ENCODE measurements at places on chromosomes 6 and 20.

- DNase-seq: no peak
These were observed 68.3 kb downstream of the AFG1L start for GRCh38 chr6:108363113-108363512.

DNA sequence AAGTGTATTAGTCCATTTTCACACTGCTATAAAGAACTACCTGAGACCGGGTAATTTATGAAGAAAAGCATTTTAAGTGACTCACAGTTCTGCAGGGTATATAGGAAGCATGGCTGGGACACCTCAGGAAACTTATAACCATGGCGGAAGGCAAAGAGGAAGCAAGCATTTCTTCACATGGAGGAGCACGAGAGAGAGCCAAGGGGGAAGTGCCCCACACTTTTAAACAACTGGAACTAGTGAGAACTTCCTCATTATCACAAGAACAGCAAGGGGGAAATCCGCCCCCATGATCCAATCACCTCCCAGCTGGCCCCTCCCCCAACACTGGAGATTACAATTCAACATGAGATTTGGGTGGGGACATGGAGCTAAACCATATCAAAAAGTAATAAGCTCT, 28.3 kb upstream of the B3GAT2 start:
- DNase-seq: no peak

DNA sequence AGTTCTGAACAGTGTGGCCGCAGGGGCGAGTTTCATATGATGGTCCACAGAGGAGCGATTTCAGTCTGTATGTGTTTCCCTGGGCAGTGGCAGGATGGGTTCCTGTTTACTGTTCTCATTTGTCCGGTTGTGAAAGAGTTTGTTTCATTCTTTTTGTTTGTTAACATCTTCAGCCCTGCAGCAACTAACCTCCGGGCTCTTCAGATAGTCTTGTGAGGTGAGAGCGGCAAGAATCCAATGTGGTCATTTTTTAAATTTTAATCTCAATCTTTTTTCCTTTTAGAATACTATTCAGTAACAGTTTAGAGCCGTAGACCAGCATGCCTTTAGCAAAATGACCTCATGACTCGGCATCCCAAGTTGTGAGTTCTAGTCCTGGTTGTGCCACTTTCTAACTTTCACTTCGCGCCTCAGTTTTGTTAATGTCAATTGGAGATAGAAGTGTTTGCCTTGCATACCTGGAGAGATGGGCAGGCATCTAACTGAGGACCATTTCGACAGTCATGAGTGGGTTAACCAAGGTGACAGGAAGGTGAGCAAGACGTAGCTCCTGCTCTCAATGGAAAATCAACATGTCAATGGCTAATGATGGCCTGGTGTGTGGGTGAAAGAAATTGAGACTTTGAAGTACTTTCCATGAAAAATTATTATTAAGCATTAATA, 38.5 kb upstream of the PXDC1 start:
- no peak for DNase-seq

GRCh38 chr6:36697481-36697903, at the start of gene RAB44:
Gene RAB44 (plus strand): TSS chr6:36697826. CDS start chr6:36704236, 6,410 bp downstream.
- DNase-seq: peak; percentile 69

GRCh38 chr6:129498541-129498940, 211.4 kb downstream of the ARHGAP18 start:
- no peak for DNase-seq

DNA sequence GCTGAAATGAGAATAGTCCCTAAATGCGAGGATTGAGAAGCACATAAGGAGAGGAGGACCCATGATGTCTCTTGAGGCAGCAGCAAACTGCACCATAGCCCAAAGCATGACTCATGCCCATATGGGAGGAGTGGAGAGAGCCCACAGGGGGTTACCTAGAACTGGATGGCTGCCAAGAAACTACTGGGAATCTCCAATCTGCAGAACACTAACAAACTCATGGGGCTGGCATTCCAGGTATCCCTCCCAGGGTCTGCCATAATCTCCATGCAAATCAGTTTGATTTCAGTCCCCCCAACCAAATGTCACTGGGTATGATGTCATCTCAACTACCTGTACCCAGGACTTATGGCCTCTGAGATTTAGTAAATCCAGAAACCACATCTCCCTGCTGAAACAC, 410.5 kb downstream of the PTPRT start:
- no peak for DNase-seq

GRCh38 chr6:44002067-44002592, 125.1 kb downstream of the MRPL14 start:
- no peak for DNase-seq

DNA sequence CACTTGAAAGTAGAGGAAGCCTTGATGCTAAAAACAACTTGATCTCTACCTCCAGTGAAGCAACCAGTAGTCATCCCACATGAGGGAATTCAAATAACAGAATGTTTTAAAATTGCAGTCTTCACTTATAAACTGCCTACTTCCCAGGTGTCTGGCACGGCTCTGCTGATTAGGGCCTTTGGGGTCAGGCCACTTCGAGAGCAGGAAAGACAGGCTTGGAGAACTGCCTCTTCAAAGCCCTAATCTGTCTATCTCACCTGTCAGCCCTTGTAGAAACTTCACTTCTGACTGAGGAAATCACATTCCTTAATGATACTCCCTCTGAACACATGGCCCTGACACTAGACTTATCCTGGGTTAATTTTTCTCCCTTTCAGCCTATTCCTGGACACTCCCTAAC, 458.6 kb downstream of the TENT5A start:
- no peak for DNase-seq

- peak; percentile 58 for DNase-seq
These were observed 31.7 kb upstream of the TBPL1 start for GRCh38 chr6:133921249-133921859.
